ENCODE measurements at places on chromosomes 1 and 21.

DNA sequence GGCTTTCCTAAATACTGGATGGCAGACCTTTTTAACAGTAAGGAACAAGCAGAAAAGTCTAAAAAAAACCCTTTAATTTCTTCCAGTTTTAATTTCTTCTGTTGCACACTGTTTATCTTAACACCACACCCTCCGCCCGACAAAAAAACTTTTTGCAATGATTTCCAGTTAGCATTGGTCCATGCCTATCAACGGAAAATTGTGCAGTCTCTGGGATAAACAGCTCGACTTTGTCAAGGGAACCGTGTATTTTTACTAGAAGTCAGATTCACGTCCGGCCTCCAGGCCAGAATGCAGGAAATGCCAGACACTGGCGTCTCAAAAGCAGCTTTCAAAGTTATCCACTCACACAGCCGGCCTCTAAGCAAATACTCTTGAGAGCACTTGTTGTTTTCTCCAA lies 378 bp upstream of the NUP210L start:
- no peak for DNase-seq

DNA sequence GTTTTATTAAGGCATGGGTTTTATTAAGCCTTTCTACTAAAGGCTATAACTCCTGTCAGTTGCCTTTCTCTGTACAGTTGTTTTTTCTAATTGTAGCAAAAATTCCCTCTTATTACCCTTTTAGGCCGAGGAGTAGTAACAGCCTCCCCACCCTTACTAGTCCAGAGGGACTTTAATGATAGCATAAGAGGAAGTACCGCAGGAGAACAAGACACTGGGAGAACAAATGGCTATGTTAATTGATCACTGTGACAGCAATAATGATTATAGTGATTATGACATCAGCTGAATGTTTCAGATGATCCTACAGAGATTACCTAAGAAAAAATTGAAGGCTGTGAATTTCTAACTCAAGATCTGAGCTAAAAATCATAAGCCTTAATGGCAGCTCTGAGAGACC lies 383.0 kb upstream of the PTBP2 start:
- no peak for DNase-seq

DNA sequence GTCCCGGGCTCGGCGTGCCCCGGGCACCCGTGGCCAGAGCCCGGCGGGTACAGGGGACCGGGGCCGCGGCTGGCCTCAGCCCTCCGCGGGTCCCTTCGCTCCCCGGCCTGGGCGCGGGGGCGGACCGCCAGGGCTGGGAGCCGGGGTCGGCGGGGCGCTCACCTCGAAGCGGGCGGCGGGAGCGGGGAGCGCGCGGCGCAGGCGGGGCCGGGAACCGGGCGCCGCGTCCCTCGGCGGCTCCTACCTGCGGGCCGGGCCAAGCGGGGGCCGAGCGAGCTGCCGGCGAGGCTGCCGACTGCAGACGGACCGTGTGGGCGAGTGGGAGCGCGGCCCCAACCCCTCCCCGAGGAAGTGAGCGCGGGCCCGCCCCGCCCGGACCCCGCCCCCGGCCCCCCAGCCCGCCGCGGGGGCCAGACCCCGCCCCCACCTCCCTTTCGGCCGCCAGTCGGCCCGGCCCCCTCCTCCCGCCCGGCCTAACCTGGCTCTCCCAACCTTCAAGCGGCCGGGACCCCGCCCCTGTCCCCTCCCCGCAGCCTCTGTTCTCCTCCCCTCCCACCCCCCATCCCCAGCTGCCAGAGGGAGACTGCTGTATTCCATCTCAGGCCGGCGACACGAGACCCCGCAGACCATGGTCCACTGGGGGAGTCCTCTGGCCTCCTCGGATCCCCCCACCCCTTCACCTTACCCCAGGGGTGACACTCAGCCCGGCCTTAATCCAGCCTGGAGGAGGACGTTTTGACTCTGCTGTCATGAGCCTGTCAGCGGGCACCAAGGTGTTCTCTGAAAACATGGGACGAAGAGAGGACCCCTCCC lies at the start of gene FHL3:
FHL3 (minus strand) TSS at position 320 of the 813 bp plus-strand sequence. CDS start 6,102 bp downstream, outside the sequence.
- no peak for DNase-seq

- no peak for DNase-seq
These were observed 50.1 kb downstream of the SSBP3 start for GRCh38 chr1:54355931-54356679.

DNA sequence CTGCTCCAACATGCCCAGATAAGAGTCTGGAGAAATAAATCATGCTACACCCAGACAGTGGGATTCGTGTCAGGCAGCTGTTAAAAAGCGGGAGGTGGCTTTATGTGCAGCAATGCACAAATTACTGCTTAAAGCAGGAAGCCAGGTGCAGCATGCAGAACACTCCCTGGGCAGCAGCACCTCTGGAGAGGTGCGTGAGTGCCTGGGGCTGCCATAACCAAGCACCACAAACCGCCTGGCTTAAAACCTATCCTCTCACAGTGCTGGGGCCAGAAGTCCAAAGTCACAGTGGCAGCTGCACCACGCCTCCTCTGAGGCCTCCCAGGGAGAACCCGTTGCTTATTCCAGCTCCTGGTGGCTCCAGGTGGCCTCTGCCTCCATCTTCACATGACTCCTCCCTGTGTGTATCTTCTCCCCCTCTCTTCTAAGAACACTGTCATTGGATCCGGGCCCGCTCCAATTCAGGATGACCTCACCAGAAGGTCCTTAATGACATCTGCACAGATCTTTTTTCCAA lies 115.6 kb downstream of the SIK1 start:
- no peak for DNase-seq

DNA sequence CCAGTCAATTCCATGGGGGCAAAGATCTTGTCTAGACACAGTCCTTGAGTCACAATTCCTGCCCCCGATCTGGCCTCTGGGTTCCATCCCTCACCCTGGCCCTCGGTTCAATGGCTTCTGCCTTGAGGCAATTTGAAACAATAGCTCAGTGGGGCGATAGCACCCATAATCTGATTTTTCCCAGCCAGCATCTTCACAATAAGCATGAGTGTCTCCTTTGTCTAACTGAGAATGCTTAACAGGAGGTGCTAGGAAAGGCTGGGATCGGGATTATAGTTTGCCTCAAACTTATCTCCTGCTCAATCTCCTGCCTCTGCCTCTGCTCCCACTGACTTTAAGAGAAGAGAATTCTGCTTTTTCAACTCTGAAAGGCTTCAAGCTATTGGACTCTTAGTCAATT lies 293.9 kb upstream of the PROX1 start:
- DNase-seq, result no peak

Data from stimulated activated CD4-positive, alpha-beta T cell treated with anti-CD3 and anti-CD28 coated beads, Interleukin-1b, Interleukin-23, amount 100 ng/mL, for 1 hour (primary cell).